DMS79 treated with DMSO at 0.1 percent for 48 hours (cell line): ENCODE measurements at places on chromosomes 7 and 10.

- no peak for DNase-seq
These were observed 434.0 kb downstream of the INHBA start for GRCh38 chr7:41268878-41269277.

DNA sequence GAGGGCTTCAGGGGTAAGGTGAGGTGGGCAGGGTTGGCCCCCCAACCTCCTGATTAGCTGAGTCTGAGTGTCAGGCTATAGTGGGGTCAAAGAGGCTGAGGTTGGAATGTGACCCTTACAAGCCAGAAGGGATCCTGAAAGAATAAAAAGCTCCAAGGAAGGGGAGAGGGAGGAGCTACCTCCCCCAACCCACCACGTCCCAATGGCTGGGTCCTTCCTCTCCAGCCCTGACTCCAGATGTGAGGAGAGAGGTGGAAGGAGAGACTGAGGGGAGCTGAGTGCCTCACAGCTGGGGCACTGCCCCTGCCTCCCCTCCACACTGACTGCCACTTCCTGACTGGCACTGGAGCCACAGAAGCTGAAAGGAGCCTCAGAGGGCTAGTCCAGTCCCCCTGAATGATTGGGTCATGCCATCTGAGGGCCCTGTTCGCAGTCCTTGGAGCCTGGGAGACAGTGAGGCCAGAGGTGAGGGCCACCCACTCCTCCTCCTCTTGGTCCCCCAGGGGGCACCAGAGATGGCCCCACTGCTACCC, 20.6 kb downstream of the IMPDH1 start:
- no peak for DNase-seq

GRCh38 chr10:133592716-133593115, 27.3 kb upstream of the SYCE1 start:
- DNase-seq = no peak

DNA sequence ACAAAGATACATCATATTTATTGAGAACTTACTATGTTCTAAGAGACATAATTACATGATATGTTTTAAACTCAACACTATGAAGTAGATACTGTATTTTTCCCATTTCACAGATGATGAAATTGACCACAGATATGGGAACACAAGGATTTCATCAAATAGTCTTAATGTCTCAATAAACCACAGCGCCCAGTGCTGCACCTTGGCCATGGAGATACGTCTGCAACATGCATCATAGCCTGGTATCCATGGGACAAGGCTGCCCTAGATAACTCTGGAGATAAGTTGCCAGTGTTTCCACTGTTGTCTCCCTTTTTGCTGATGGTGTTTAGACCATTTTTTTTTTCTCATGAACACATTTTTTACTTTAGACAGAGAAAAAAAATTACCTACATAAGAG, 97.5 kb downstream of the GNAT3 start:
- DNase-seq = no peak

- DNase-seq = no peak
These were observed 488.5 kb downstream of the MDFIC start for GRCh38 chr7:115410434-115410820.

DNA sequence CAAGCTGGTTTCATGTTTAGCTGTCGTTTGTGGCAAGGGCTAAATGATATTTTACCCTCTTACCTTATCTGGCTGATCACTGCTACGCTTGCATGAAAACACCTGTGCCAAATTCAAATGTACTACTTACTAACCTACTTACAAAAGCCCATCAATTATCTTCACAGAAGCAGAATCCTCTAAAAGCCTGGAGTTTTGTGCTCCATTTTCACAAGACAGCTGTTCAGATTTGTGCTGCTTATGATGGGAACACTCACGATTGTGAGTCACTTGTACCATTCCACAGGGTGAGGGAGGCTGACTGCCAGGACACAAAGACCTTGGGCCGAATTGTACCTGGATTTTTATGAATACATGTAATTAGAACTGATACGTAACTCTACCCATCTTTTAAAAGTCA, 245.0 kb upstream of the NPY start:
- peak; percentile 92 for DNase-seq

DNA sequence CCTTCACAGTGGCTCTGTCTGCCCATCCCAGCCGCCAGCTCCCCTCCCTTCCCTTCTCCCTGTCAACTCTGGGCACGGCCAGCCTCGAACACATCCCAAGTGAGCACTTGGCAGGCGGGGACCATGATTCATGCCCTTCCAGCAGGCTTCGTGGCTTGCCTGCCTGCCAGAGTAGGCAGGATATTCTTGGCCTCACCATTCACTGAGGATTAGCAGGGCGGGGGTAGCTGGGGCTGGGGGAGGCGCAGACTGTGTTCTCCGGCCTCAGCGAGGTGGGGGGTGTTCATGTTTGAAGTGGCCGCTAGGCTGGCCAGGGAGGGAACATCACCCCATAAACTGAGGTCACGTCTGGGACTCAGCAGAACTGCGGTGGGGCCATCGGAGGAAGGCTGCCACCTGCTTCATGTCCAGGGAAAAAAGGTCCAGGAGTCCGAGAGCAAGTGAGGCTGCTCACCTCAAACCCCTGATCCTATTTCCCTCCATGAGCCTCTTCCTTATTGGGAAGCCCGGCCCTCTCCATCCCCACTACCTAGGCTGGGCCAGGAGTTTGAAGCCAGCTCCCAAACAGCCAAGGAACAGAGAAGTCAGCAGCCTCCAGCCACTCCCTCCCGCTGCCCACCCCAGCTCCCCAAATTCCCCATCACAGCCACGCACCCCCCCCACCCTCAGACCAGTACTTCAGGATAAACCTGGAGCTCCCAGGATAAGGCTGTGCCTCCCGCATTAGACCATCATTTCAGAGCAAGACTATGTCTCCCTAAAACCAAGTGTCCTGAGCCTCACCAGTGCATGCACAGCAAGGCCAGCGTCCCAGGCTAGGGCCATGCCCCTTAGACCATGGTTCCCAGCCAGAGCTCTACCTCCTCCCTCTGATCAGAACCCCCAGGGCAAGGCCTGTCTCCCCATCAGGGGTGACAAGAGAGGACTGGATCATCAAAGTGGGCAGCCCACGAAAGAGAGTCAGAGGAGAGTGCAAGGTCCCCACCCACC, 42.8 kb upstream of the RABGEF1 start:
- no peak for DNase-seq

- no peak for DNase-seq
These were observed 20.0 kb upstream of the ZNF438 start for GRCh38 chr10:31051703-31052102.

GRCh38 chr7:12178317-12178716, 32.8 kb upstream of the TMEM106B start:
- DNase-seq = no peak

DNA sequence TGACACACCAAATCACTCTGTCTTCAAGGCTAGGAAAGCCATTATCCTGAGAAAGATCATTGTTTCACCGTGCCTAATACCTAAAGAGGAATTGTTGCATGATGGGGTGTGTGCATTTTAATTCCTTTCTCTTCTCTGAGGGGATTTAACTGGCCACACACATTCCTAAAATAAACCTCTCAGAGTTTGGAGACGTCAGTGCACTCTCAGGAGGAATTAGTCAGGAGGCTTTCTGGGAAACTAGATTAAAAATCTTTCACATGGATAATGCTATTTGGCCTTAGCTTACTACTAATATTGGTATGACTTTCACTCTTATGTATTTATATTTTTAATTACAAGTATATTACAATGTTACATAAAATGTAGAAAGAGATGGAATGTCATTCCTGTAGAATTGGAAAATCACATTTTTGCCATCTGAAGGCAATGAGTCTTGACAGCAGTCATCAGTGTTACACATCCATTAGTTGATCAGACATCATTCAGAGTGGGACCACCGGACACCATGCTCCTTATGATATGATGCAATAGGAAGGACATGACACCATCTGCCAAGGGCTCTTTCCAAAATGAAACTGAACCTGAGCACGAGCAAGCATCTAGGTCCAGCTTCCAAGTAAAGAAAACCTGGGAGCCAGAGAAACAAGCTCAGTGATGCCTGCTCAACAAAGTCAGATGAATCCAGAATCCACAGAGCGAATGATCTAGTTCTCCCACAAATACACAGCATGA, 43.1 kb upstream of the TMEM273 start:
- DNase-seq = no peak

DNA sequence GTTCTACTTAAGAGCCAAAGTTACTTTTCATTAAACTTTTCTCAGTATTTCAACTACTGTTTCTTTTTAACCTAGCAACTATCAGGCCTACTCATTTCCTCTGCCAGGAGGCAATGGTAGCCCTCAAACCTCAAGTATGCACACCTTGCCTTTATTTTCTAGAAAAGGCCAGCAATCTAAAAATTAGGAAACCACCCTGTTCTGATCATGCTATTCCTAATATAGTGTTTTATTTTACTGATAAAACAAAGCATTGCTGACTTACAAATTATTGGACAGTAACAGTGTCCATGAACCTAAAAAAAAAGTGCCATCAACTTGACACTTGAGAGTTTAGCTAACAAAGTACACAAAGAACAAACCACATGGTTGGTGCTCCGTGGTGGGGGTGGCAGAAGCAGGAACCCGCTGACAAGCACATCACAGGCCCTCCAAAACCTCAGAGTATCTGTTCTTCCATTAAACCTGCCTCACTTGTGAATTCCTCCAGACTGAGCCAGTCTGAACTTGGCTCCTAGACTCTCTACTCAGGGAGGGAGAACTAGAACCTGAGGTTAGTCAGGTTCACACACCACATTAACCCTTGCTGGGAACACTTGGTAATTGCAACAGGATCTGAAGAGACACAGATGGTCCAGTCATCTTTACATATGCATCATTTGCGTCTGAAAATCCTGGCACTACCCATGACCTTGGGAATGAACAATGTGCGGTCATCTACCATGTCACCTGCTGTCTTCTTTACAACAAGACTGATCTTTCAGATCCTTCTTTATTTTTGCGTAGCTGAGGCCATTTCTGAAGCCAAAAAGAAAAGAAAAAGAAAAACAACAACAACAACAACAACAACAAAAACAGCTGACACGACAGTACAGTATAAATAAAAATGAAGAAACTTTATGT, 31.9 kb downstream of the PIP4K2A start:
- no peak for DNase-seq
